ENCODE measurements at places on chromosomes 6 and 20. TPM values are rescaled to one million over a fixed set of nuclear protein-coding genes. Genes with fewer than 3 reads are reported as not detected.

Gene CRISP3
- total RNA-seq = 0.85 TPM

GRCh38 chr6:137926207-137926731 lies 59.2 kb downstream of the TNFAIP3 start:
- H3K36me3 ChIP-seq = no peaks in the 10 kb centered on the region
- H3K4me1 ChIP-seq = peaks cover 29% of the 10 kb centered on the region
- no peak overlapping the region for H3K4me3 ChIP-seq
- H3K27me3 ChIP-seq = no peaks in the 10 kb centered on the region
- H3K27ac ChIP-seq = no peak overlapping the region

- peaks cover 2% of the 10 kb centered on the region for H3K4me1 ChIP-seq
- H3K27ac ChIP-seq = no peak overlapping the region
- DNase-seq = no peak
- H3K27me3 ChIP-seq = peaks cover 60% of the 10 kb centered on the region
- H3K36me3 ChIP-seq = no peaks in the 10 kb centered on the region
Observed at GRCh38 chr20:1224205-1224890, 1.5 kb upstream of the RAD21L1 start.

GRCh38 chr6:44024574-44025219 lies 102.6 kb downstream of the MRPL14 start:
- DNase-seq = no peak
- no peak overlapping the region for H3K4me3 ChIP-seq
- H3K27ac ChIP-seq = no peak overlapping the region
- H3K27me3 ChIP-seq = no peaks in the 10 kb centered on the region

Gene BFSP1
- total RNA-seq = 5.7 TPM

- H3K4me1 ChIP-seq = no peaks in the 10 kb centered on the region
- H3K27ac ChIP-seq = no peak overlapping the region
- H3K4me3 ChIP-seq = no peak overlapping the region
Observed at GRCh38 chr6:73050706-73051105, 174.6 kb downstream of the KHDC1L start.
